ENCODE measurements at places on chromosomes 2 and 18.

DNA sequence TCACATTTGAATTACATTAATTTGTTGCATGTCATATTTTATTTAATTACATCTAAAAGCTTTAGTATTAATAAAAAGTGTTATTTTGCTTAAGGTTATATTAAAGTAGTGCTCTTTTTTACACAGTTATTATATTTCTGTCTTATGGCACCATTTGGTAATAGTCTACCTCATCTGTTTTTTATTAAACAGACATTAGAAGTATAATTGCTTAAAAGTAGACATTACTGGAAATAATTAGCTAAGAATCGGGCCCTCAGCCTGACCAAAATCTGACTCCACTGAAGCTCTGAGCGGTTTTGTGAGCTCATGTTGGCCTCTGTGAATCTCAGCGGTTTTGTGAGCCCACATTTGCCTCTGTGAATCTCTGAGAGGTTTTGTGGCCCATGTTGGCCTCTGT lies 102.5 kb upstream of the SNTG2 start:
- DNase-seq: no peak

- no peak for DNase-seq
Measured at GRCh38 chr2:43222475-43223309, 3.7 kb downstream of the ZFP36L2 start.

DNA sequence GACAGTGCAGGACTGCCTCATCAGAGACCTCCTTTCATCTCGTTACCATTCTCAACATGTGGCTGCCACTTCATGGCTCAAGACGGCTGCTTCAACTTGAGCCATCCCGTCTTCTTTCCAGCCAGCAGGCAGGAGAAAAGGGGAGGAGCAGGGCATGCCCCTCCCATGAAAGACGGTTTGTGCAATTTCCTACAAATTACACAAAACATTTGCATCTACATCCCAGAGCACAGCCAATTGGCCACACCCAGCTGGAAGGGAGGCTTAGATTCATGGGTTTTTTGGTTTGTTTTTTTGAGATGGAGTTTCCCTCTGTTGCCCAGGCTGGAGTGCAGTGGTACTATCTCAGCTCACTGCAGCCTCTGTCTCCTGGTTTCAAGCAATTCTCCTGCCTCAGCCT lies 11.8 kb downstream of the UCN start:
- DNase-seq: no peak

GRCh38 chr18:78305789-78306188 lies 673.8 kb upstream of the SALL3 start:
- no peak for DNase-seq

DNA sequence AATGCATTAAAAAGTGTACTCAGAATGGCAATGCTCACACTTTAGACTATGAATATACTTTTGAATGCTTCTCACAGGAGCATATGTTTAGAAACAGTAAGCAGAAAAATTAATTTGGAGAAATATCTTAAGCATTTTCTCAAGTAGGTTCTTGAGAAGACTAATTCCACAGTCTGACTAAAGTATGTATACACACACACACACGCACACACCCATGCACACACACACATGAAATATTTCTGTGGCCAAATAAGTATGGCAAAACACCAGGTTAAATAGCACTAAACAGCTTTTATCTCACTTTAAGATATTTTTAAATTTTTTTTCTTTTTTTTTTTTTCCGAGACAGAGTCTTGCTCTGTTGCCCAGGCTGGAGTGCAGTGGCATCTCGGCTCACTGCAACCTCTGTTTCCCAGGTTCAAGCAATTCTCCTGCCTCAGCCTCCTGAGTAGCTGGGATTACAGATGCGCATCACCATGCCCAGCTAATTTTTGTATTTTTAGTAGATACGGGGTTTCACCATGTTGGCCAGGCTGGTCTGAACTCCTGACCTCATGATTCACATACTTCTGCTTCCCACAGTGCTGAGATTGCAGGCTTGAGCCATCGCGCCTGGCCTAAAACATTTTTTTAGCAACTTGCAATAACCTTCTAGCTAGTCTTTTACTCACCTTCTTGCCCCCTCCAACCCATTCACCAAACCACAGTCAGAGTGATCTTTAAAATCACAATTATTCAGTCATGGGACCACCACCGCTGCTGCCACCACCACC lies 67.5 kb upstream of the SCG2 start:
- no peak for DNase-seq

GRCh38 chr2:167941604-167942003 lies 305.8 kb downstream of the STK39 start:
- DNase-seq: no peak

DNA sequence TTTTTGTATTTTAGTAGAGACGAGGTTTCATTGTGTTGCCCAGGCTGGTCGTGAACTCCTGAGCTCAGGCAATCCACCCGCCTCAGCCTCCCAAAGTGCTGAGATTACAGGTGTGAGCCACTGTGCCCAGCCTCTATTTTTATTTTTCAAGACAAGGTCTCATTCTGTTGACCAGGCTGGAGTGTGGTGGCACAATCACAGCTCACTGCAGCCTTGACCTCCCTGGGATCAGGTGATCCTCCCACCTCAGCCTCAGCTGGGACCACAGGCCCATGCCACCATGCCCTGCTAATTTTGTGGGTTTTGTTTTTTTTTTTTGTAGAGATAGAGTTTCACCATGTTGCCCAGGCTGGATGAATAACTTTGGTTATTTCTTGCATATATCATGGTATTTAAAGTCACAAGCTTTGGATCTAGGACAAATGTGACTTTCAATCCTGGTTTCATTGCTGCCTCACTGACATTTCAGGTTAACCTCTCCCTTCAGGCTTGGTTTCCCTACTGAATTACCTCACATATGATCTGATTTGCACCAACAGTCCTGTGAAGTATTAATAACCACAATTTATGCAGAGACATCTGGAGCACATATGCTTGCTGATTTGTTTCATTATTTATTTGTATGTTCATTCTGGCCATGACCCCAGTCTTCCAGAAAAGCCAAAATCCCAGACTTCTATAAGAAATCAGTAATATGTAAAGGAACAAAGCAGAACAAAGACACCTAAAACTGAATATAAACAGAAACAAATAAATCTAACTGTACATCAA lies 17.5 kb upstream of the RAB31 start:
- DNase-seq: no peak

DNA sequence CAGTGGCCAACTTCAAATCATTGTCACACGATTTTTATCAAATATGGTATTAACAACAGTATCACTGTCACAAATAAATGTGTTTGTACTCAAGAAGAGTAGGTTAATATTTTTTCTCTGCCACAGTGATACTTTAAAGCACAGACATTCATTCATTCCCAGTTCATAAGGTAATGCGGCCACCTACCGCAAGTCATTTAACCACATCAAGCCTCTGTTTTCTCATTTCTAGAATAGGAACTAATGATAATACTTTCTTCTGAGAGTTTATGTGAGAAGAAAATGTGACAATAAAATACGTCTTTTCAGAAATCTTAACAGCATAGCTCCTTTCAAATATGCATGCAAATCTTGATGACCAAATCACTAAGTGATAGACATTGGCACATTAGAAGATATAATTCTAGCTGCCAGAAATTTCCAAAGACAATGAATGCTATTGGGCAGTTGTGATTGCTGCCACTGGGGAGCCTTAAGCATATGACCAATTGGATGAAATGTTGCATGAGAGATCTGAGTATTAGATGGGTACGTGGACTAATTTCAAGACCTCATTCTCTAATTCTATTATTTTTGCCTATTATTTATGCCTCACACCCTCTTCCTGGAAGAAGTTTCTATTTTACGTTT lies 430.9 kb downstream of the PID1 start:
- no peak for DNase-seq

- no peak for DNase-seq
Measured at GRCh38 chr2:147614471-147614870, 230.4 kb upstream of the ACVR2A start.

DNA sequence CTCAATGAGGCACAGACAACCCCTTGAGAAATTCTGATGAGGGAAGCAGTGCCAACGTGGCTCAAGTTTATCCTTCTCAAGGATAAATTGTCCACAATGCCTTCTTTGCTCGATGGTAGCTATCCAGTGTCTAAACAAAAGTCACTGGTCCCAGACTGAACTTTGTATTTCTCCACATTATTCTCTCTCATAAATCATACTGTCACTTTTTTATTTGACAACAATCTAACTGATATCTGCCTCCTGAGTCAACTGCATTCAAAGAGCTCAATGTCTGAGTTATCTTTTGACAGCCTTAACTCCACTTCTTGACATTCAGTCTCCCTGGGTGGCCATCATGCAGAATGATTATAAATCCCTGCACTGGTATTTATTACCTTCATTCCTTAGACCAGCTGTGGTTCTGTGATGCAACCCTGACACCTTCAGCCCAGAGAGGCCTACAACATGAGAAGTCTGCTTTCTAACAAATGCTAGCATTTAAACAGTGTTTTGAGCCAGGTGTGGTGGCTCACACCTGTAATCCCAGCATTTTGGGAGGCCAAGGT lies 38.2 kb downstream of the IMMT start:
- no peak for DNase-seq

DNA sequence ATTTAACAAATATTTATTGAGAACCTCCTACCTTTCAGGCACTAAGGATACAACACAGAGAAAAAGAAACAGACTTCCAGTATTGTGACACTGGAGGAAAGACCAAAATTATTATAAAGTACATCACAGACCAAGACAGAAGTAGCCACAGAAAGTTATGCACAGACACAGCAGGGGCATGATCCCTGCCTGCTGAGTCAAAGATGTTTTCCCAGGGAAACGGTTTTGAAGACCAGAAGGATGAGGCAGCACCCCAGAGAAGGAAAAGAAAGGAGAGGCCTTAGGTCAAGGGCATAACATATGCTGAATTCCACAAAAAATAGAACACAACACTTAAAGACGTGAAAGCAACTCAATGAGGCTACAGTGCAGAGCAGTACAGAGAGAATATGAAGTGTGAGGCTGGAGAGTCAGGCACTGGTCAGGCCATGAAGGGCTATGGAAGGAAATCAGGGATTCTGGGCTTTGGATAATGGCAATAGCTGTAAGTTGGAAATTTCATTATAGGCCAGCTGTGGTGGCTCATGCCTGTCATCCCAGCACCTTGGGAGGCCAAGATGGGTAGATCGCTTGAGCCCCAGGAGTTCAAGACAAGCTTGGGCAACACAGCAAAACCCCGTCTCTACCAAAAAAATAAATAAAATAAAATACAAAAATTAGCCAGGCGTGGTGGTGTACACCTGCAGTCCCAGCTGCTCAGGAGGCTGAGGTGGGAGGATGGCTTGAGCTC lies 8.2 kb downstream of the ADAM17 start:
- no peak for DNase-seq

- no peak for DNase-seq
Measured at GRCh38 chr2:102504833-102505232, 31.8 kb downstream of the SLC9A4 start.

GRCh38 chr18:9705183-9705829 lies 2.8 kb upstream of the RAB31 start:
- no peak for DNase-seq
